ENCODE measurements at places on chromosomes 3 and 15. TPM values are rescaled to one million over a fixed set of nuclear protein-coding genes. Genes with fewer than 3 reads are reported as not detected.
A peak's percentile ranks its signal among the peaks of the same experiment; 100 is the strongest.

The ALG1L2 gene
- total RNA-seq = not detected

The TMEM207 gene
- not detected for total RNA-seq

The CLDN1 gene
- total RNA-seq = 1.2 TPM

The PIERCE2 gene
- 3.8 TPM for total RNA-seq

The TICRR gene
- under 0.01 TPM for total RNA-seq

The PATL2 gene
- 0.19 TPM for total RNA-seq

The GABRR3 gene
- not detected for total RNA-seq

The DNAH12 gene
- not detected for total RNA-seq

The FETUB gene
- not detected for total RNA-seq

The STIMATE gene
- 23.6 TPM for total RNA-seq

The SIN3A gene
- total RNA-seq = 53.1 TPM

The SH3GL3 gene
- total RNA-seq = 0.19 TPM

GRCh38 chr15:32796856-32797255 is 79.1 kb downstream of the GREM1 start:
- no peak for DNase-seq

DNA sequence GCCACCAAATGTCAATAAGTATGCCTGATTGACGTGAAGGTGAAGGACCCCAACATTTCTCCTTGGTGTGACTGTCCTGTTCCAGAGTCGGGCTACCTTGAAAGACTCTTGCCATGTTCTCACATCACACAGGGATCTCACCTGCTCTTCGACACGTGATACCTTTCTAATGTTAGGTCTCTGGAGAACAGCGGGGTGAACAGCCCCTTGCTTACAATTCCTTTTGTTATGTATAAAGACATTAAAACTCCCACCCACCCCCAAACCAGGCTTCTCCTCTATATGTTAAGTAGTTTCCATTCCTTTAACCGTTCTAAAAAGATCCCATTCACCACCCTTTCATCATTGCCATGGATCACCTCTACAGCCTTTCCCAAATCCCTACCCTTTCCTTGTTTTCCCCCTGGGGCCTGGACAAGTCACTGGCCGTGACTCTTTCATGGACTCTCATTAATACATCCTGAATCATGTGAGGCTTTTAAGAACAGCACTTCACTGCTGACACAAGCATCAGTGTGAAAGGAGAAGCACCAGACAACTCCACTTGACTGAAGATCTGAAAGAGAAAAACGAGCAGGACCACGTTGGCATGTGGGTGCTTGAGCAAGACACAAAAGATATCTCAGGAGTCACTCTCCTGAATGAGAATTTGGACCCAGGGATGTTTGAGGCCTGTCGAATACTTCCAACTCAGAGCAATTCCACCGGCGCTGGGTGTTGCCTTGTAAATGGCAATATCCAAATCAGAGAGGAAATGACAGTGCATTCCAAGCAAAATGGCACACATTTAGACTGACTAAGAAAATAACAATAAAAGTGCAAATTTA is 115.0 kb downstream of the FOXP1 start:
- no peak for DNase-seq

DNA sequence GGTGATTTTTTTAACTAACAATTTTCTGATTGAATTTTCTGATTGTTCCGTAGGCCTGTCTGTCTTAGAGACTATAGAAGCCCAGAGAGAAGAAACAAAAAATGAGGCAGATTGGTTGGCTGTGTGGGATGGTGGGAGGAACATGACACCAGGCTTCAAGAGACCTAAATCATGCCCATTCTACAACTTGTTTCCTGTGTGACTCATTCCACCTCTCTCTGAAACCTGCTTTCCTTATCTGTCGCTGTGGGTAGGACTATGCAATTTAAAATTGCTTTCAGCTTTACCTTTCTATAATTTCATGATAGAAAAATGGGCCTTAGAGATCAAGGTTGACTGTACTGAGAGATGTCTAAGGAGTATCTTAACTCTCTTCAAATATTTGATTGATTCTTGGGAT is 44.5 kb downstream of the OXNAD1 start:
- DNase-seq = no peak

- DNase-seq = no peak
Measured at GRCh38 chr3:17213102-17213501, 328.3 kb downstream of the PLCL2 start.

- DNase-seq = no peak
Measured at GRCh38 chr3:69568951-69569350, 170.3 kb upstream of the MITF start.

DNA sequence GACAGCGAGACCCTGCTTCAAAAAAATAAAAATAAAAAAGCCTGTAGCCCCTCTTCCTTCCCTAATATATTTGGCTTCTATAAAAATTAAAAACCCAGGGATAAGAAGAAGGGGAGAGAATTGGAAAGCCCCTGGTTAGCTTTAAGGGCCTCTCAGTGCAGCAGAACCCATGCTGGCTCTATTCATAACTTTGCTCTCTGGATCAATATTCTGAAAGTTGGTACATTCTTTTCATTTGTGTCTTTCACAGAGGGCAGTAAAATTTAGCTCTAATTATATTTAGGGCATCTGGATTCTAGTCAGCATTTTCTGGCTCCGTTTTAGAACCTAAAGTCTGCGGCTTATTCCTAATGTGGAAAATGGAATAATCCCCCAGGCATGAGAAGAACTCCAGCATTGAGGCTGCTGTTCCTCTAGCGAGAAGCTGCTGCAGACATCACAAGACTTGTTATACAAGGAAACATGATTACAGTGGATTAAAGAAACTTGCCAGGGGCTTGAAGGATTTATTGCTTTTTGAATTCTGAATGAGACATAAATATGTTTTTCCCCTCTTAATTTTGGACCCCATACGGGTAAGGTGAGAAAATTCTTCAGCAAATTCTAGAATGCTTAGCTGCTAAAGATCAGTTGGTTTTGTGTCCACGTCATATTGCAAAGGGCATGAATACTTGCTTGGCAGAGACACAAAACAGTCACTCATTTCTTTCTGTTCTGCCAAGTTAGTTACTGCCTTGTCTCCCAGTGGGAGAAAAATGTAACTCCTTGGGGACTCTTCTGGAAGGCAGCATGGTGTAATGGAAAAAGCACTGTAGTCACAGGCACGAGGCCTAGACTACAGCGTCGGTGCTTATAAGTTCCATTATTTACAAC is 177.7 kb downstream of the VGLL4 start:
- DNase-seq = no peak

- DNase-seq = no peak
Measured at GRCh38 chr3:192608726-192609600, 118.4 kb downstream of the FGF12 start.

DNA sequence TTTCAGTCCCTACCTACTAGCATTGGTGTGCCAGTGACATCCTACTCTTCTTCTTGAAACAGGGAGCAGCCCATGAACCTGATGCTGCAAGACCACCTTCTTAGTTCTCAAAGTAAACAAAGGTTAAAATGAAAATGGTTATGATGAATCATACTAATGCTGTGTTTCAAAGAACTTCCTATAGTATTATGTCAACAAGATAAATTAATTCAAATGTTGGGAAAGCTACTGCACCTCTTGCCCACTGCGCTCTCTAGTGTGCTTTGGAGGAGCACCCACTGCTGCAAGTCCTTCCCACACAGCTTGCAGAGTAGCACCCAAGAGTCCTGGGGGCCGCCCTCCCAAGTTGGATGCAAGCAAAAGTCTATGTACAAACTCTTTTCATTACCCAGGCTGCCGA is 81.1 kb downstream of the CD200R1L start:
- DNase-seq = no peak

GRCh38 chr3:18883571-18883970 is 264.7 kb upstream of the KCNH8 start:
- DNase-seq = no peak

- no peak for DNase-seq
Measured at GRCh38 chr3:152405915-152406802, 137.4 kb downstream of the MBNL1 start.

- DNase-seq = peak; percentile 88
Measured at GRCh38 chr15:58260725-58261267, 122.6 kb downstream of the AQP9 start.

DNA sequence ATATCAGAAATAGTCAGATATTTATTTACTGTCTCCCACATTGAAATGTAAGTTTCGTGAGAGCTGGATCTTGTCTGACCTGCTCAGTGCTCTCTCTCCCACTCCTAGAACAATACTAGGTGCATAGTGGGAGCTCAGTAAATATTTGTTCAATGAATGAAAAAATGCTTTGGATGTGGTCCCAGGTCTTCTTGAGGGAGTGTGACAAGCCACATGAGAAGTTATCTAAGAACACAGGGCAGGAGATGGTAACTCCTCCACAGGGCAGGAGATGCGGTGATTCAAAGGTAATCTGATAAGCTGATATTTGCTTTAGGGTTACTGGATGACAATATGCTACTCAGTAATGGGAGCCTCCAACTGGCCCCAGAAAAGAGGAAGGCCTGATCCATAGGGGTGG is 25.8 kb upstream of the PLA2G4E start:
- DNase-seq = no peak

GRCh38 chr15:82907350-82907749 is 45.2 kb downstream of the HOMER2 start:
- no peak for DNase-seq

- DNase-seq = no peak
Measured at GRCh38 chr15:41937568-41937923, 34.8 kb downstream of the EHD4 start.

Measured in esophagus muscularis mucosa (tissue), 4 donors.